ENCODE measurements at places on chromosomes 3 and 15.

GRCh38 chr15:39997031-39997430, 42.0 kb downstream of the SRP14 start:
- DNase-seq = no peak

DNA sequence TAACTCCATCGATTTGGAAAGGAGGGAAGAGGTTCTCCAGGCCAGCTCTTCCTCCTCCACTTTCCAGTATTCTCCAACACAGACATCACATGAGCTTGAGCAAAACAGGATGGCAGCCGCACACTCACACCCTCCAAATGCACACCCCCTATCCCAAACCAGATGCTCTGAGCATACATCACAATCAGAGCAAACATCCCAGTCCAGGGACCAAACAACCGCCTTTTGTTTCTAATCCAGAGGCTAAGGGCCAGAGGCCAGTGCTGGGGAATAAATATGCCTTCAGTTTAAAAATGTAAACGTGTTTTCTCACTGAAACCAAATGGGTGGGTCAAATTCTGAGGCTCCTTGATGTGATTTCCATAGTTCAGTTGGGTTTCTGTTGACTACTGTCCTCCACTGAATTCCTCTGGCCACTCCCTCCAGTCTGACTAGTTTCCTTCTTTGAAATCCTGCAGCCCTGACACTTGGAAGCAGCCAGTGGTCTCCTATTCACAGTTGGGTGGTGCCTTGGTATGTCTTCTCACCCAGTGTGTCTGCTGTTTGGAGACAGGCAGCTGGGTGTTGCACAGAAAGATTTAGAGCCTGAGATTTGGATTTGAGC, 19.2 kb upstream of the MFGE8 start:
- DNase-seq = no peak

- no peak for DNase-seq
Observed at GRCh38 chr15:85116066-85116465, 134.4 kb downstream of the PDE8A start.

- peak; percentile 96 for DNase-seq
Observed at GRCh38 chr3:61561374-61562041, at the start of gene PTPRG. Gene PTPRG, plus strand, starts transcription at chr3:61561571. Its CDS starts 717 bp downstream, at chr3:61562288.

DNA sequence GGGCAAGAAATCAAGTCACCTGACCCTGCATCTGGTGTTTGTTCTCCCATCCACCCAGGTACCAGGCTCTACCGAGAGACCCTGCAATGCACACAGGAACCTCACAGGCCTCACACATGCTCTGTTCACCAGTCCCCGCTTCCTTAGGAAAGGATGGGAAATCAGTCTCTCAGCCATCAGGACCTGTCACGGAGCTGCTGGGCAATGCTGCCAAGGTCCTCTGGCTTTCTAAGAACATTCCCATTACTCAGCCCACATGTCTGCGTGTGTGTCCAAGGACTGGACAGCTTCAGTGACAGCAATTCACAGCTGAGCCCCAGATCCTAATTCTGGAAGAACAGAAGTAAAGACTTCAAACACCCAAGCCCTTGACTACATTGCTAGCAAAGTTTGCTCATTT, 6.5 kb upstream of the SRGAP3 start:
- DNase-seq = no peak

- DNase-seq = peak; percentile 43
Observed at GRCh38 chr3:29145360-29145759, 135.5 kb upstream of the RBMS3 start.
